Right renal cortex interstitium (tissue), 3 donors: ENCODE measurements at places on chromosomes 1 and 21.

DNA sequence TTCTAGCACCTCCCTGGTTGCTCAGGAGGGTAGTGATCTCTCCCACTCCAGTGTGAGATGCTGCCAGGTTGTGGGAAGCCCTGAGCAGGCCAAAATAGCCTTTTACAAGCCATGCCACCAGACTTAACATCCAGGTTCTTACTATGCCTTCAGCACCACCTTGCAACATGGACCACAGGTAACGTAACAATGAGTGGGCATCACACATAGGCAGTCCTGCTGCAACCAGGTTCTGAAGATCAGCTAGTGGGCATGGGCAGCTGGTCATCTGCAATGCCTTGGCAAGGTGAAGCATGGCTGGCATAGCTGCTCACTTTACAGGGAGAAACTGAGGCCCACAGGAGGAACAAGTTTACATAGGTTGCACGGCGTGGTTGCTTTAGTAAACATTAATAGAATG is 40.7 kb downstream of the DHCR24 start:
- no peak for DNase-seq

DNA sequence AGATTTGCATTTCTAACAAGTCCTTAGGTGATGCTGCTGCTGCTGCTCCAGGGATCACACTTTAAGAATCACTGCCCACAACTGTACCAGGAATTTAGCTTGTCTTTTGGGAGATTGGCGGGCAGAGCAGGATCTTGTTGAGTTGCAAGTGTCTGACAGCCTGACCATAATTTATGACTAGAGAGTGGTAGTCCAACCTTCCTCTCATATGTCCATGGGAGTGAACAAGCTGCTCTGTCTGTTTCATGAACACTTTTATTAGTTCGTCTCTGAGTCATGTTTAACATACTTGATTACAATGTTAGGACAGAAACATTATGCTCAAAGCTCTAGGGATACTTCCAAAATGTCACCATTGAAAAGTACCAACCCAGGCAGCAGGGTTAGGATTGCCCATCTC is 169.6 kb downstream of the TGFB2 start:
- no peak for DNase-seq

GRCh38 chr1:101301446-101302057 is 64.7 kb downstream of the S1PR1 start:
- DNase-seq: no peak

GRCh38 chr21:26684889-26685288 is 111.8 kb upstream of the CYYR1 start:
- DNase-seq: no peak
